Globus pallidus (tissue), 1 donor: ENCODE measurements at places on chromosomes 5 and 9.
A peak's percentile ranks its signal among the peaks of the same experiment; 100 is the strongest.

GRCh38 chr9:100287186-100287585 lies 65.6 kb downstream of the TEX10 start:
- no peak for DNase-seq

DNA sequence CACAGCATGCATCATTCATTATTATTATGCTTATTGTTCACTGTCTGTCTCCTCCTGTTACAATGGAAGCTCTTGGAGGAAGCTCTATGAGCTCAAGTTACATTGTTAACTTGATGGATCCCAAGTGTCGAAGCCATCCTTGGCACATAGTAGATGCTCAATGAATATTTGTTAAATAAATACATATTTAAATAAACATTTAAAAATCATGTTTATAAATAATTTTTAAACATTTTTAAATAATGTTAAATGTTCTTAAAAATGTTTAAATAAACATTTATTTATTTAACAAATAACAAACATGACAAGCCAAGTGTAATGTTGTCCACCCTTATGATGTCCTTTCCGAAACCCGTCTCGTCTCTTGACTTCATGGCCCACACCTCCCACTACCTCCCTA lies 69.5 kb downstream of the USP20 start:
- no peak for DNase-seq

DNA sequence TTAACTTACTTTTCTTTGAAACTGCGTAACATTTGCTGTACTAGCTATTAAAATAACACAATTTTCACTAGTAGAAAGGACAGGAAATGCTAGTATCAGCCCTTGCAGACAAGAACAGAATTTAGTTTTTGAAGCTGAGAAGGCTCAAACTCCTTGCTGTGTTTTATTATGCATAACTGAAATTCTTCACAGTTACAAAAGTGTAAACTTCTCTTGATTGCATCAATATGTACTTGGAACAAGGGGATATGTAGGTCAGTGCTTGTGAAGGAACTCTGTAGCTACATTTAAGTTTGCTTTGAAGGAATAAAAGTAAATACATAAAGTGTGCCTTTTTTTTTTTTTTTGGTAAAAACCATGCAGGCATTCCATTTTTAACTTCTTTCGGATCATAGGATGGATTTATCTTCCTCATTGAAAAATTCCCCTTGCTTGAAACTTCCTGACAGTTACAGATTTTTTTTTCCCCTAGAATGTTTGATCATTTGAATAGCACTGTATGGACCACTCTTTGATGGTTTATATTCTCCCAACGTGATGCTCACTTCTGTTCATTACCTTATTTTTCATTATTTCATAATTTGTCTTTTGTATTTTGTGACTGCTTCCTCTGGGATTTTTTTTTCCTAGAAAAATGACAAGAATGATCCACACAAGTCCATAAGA lies 94.9 kb upstream of the DAB2 start:
- DNase-seq, result no peak

DNA sequence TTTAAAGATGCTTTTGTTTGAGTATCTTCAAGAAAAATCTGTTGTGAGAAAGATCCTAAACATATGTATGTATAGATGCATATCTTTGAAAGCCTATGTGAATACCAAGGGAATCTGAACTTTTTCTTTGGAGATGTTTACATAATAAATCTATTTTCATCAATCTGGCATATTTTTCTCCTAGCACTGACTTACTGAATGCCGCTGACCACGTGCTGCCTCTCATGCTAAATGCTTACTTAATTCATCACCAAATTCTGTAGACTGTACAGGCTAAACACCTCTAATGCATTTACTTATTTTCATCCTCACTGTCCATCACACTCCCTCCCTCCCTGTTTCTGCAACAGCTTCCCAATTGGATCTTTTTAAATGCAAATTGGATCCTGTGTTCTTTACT lies 566.2 kb upstream of the WWC1 start:
- no peak for DNase-seq

GRCh38 chr9:2424619-2425033 lies 197.0 kb upstream of the VLDLR start:
- no peak for DNase-seq

- no peak for DNase-seq
Observed at GRCh38 chr9:138025417-138025816, 147.8 kb downstream of the CACNA1B start.

DNA sequence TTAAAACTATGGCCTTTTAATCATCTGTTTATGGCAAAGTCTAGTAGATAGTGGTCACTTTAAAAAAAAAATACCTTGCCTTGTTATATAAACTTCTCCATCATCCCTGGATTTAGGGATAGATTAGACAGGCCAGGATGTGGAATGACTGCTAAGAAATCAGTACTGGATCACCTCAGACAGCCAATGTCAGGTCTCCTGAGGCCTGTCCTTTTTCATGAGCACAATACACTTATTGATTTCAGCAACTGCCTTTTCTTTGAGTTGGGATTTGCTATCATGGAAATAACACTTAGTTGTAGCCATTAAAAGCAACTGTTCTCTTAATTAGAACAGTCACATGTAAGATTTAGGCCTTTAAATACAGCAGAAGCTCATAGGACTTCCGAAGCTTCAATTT lies 77.9 kb downstream of the NLN start:
- DNase-seq, result no peak

GRCh38 chr5:33594006-33594405 lies 153.2 kb downstream of the TARS1 start:
- no peak for DNase-seq

DNA sequence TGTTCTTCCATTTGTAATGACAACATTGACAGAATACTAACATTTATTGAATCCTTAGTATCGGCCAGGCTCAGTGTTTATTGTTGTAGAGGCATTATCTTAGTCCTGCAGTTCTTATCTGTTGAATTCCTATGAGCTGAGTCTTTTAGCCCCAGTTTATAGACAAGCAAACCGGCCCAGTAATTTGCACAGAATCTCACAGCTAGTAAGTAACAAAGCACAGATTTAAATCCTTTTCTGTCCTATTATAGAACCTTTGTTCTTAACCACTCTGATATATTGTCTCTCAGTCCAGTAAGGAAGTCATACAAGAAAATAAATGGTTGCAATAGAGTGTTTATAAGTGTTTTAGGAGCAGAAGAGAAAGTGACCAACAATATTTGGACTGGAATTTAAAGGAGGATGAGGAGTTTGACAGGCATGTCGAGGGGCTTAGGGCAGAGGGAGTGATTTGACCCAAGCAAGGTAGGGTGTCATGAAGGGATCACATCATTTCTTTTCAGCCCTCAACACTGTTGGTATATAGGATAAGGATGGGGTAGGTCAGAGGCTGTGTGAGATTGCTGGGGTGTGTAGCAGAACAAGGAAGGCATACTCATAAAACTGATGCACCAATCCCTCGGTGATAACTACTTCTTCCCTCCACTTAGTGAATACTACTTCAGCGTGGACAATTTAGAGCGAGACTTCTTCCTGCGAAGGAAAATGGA lies 39.5 kb downstream of the LARP1 start:
- no peak for DNase-seq

DNA sequence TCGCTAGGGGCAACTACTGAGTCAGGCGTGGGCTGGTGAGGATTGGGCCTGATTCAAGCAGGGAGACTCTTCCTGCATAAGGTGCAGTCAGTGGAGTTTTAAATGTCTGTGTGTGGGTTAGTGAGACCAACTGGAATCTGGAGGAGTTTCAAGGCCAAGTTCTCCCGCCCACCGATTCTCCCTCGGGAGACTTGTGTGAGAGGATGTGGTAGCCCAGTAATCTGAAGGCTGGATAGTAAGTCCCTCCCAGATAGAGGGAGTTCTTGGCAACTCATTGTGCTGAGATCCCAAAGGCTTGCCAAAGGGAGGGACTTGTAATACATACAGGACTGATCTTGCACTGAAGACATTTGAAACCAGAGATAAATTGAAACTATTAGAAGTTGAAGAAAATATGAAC lies 51.8 kb downstream of the WDR36 start:
- DNase-seq, result no peak

DNA sequence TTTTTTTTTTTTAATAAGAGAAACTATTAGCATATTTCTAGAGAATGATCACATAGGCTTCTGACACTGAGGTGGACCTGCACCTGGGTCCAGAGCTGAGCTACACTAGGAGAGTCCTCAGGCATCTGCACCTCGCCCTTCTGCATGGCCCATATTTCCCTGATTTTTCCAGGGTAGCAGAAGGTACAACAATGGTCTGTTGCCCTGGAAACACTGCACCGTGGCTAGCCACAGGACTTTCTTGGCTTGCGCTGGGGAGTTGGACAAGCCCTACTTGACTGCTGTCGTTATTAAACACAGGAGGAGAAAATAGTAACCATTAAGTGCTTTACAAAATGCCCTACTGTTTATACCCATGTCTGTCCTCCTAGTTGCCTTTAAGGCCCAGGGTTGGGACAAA lies 615.7 kb upstream of the MEF2C start:
- DNase-seq, result no peak

- DNase-seq, result no peak
Observed at GRCh38 chr9:124500028-124500795, 7.0 kb downstream of the NR5A1 start.

GRCh38 chr5:71456362-71456743 lies 902 bp downstream of the BDP1 start:
- no peak for DNase-seq

DNA sequence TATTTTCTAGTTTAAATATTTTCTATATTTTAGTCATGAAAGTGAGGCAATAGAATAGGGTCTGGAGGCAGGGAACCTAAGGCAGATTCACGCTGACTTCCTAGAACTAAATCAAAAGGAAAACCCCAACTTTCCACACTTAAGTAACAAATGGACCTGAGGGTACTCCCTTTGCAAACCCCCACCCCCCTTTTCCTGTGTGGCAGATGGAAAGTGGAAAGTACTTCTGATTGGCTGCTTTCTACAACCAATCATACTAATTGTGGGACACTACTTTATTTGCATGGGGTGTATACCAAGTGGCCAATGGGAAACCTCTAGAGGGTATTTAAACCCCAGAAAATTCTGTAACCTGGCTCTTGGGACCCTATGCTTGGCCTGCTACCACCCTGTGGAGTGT lies 4.8 kb upstream of the CENPH start:
- DNase-seq, result no peak

- DNase-seq, result no peak
Observed at GRCh38 chr5:82154776-82155175, 123.4 kb downstream of the RPS23 start.

GRCh38 chr9:92468206-92468605 lies 14.1 kb downstream of the ASPN start:
- DNase-seq, result peak; percentile 66

DNA sequence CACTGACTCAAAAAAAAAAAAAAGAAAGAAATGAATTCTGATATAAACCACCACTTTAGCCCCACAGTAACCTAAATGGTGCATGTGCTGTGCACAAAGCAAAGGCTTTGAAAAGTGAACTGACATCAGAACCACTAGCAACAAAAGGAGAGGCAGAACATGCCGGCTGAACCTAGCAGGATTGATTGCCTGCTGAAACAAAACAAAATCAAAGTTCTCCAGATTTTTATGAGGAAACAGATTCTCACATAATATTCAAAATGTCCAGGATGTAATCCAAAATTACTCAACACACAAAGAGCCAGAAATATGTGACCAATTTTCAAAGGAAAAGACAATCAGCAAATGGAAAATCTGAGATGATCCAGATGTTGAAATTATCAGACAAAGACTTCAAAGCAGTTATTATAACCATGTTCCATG lies 37.9 kb downstream of the UBTD2 start:
- no peak for DNase-seq

GRCh38 chr5:81020478-81021167 lies 60.5 kb downstream of the RASGRF2 start:
- no peak for DNase-seq

DNA sequence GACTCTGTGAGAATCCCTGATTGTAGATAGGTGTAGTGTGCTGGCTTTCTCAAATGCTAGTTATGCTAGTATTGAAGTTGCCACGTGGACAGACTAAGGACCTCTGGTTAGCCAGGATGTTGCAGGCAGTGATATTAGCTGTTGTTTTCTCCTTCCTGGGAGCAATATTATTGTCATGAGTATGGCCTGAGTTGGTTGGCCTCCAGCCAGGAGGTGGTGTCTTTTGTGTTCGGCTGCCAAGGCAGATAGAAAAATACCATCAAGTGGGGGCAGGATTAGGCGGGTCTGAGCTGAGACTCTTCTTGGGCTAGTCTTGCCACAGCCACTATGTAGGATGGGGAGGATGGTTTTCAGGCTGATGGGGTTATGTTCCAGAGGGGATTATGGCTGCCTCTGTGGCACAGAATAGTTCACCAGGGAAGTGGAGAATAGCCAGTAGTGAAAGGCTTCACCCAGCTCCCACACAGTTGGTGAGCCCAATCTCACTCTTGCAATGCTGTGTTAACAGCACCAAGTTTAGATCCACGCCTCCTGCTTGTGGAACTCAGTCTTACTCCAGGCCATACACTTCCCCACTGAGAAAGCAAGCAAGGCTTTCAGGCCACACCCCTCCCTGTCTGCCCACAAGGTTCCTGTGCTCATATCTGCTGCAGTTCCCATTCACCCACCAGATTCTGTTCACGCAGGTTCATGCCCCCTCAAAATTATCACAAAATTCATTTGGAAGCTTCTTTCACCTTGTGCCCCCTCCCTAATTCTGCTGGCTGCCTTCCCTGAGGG lies 31.2 kb downstream of the GHR start:
- no peak for DNase-seq

GRCh38 chr9:85723215-85723614 lies 18.5 kb downstream of the AGTPBP1 start:
- peak; percentile 58 for DNase-seq

GRCh38 chr5:13108265-13108664 lies 836.2 kb downstream of the DNAH5 start:
- no peak for DNase-seq

DNA sequence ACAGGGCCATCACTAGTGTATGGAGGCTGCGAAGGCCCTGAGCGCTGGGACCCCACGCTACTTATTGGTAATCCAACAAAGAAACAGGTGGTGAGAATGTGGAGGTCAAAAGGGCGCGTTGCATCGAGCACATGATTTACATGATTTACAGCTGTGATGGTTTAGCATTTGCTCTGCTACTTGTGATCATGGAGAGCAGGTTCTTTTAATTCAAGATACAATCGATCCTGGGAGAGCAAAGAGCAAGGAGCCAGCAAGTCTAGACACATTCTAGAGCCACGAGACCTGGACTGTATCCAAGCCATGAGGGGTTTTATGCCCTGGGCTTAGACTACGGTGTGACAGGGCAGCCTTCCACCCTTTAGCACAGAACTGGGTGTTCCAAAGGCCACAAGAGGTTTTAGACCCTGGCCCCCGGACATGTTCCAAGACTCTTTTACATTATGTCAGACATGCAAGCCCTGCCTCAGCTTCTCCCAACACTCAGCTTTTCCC lies 47.0 kb upstream of the CLK4 start:
- DNase-seq, result no peak
